Stimulated activated CD4-positive, alpha-beta T cell treated with anti-CD3 and anti-CD28 coated beads, TNF-alpha, amount 100 ng/mL, for 48 hours (primary cell): ENCODE measurements at places on chromosomes 5 and 9.

DNA sequence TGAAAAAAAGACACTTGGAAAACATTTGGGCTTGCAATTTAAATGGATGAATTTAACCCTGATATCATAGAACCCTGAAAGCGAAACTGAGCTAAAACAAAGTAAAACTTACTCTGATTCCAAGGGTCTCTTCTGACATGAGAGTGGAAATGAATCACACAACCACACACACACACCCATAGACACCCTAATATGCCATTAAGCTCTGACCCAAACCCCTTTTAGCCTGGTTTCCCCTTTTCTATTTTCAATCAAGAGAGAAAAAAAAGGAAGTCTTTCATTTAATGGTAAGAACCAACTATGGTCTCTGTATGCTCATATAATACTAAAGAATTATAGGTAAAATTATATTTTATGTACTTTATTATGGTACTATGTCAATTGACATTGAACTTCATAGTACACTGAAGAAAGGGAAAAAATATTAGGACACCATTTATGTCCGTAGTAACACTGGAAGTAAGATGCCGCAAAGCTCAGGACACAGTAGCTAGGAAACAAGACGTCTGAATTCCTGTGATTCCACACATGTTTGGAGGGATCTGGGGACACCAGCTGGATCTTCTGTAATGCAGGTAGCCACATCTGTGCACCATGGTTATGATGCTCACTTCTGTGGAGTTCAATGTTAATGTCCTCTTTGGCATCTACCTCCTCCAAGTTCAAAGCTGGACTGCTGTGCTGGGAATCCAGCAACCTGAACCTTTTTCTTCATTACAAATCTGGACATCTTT is 95.8 kb downstream of the PCSK1 start:
- DNase-seq = no peak

DNA sequence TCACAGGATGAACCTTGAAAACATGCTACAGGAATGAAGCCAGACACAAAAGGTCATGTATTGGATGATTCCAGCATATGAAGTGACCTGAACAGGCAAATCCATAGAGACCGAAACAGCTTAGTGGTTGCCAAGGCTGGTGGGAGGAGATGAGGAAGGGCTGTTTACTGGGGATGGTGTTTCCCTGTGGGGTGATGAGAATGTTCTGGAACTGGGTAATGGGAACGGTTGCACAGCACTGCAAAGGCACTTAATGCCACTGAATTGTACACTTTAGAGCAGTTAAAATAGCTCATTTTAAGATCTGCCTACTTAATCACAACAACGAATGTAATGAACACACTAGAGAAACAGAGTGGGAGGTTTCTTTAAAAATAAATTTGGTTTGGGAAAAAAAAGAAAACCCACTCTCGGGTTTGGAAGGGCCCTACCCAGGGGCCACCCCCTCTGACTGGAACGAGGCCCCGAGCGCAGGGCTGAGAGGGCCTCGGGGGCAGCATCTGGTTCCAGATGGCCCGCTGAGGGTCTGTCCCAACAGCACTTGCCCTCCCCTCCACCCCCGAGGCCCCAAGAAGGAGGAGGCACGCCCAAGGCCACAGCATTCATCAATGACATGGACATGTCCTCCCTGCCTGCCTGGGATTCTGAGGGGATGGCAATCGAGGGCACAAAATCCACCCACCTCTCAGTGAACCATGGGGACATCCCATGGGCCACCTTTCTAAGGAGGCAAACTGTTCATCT is 31.7 kb downstream of the SARDH start:
- DNase-seq = no peak

GRCh38 chr9:137893670-137894069 is 16.1 kb downstream of the CACNA1B start:
- DNase-seq = no peak

DNA sequence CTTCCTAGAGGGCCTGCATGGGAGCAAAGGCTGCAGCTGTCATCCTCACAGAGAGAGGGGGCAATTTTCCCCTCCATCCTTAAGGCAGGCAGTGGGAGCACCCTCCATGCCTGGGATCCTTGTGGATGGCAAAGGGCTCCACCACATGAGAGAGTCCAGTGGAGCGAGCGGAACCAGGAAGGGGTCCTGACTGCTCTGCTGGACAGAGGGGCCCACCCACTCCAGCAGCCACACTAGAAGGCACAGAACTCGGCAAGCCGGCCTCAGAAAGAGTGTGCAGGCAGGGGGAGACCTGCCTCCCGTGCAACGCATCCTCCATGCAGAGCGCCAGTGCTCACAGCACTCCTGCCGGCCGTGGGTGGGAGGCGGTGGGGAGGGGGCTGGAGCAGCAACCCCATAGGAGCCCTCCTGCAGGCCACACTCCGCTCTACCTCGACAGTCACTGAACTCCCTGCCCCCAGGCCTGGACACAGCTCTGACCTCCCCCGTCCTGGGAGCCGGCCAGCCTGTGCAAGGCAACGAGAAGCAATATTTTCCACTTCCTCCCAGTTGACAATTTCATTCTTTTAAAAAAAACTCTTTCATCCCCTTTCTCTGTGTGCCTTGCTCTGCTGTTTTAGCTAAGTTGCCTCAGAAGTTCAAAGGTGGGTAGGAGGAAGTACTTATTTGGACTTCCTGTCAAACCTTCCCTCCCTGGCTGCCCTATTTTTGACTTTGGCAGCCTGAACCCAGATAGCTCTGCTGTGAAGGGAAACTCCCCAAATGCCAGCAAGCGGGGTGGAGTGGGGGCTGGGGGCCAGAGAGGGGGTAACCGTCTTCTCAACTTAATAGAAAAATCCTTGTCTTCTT is 5.3 kb upstream of the LCP2 start:
- no peak for DNase-seq

GRCh38 chr5:1749346-1750124 is 50.1 kb downstream of the MRPL36 start:
- DNase-seq = no peak

DNA sequence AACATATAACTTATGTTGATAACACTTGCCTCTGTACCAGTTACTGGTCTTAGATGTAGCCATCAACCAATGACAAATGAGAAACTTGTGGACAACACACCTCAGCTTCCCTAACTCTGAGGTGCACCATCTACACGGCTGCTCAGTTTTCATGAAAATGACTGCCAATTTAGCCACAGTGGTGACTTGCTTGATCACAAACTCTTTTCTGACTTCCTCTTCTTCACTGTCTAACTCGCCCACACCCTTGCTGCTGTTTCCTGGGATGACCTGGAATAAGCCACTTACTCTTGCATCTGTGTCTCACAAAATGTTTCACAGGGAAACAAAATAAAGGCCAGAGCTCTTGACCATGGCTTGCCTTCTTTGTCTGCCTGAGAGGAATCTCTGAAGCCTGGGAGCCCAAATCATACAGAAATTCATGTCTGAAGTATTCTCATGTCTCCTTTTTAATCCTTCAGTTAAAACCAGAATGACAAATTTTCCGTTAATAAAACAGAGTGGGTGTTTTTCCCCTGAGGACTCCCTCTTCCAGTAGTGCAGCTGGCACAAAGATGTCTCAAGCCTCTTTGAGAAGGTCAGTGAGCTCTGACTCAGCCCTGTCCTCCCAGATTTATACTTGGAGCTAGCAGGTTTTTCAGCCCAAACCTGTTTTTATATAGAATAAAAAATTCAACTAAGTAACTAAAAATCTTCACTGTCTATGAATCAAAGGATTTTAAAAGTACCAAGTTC is 126.5 kb upstream of the PAM start:
- no peak for DNase-seq

DNA sequence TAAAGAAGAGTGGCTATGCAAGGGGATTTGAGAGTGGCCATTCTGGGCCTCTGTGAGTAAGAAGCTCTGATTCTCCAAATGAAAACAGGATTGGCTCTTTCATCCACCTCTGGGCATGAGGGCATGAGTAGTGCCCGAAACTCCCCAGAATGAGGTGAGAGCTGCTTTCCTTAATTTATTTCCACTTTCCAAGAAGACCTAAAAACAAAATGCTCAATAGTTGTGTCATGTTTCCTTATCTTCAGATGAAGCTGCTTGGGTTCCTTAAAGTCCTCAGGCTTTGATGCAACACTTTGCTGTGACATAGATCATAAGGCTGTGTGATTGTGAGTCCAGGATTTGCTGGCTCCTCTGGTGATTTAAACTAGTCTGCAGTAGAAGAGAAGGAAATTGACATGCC is 3.1 kb upstream of the ZCCHC10 start:
- DNase-seq = no peak

DNA sequence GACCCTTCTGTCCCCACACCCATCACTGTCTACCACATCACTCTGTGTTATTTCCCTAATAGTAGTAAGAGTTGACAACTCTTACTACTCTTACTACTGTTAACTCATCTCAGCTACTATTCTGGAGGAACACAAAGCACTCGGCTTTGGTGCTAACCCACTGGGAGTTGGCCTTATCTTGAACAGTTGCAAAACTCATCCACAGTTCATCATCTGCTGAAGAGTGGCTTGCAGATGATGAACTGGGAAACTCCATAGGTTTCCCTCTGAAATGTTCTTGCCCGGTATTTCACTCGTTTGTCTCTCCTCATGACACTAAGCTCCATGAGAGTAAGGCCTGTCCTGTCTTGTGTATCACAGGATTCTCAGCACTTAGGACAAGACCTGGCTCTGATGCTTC is 221.4 kb downstream of the NR3C1 start:
- no peak for DNase-seq

DNA sequence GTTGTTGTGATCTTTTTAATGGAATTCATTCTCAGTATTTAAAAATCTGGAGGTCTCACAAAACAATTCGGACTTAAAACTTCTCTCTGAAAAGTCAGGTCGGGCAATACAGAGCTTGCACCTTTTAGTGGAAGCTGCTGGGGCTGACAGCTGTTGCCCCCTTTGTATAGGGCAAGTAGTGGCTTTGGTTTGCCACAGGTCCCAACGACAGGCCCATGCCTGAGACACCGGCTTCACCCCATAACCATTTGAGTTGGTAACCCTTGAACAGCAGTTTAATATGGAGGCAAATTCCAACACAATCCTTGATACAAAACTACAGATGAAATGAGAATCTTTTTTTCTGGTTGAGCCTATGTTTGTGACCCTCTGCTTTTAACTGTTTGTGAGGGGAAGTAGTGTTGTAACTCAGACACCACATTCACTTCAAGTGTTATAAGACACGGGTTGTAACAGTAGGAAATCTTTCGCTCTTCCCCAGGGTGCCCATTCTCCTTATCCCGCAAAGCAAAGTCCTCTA is 752 bp upstream of the GLRX start:
- no peak for DNase-seq

GRCh38 chr5:6321078-6321477 is 57.3 kb downstream of the MED10 start:
- DNase-seq = no peak

- no peak for DNase-seq
Measured at GRCh38 chr5:106860398-106861044, 810.2 kb downstream of the EFNA5 start.

DNA sequence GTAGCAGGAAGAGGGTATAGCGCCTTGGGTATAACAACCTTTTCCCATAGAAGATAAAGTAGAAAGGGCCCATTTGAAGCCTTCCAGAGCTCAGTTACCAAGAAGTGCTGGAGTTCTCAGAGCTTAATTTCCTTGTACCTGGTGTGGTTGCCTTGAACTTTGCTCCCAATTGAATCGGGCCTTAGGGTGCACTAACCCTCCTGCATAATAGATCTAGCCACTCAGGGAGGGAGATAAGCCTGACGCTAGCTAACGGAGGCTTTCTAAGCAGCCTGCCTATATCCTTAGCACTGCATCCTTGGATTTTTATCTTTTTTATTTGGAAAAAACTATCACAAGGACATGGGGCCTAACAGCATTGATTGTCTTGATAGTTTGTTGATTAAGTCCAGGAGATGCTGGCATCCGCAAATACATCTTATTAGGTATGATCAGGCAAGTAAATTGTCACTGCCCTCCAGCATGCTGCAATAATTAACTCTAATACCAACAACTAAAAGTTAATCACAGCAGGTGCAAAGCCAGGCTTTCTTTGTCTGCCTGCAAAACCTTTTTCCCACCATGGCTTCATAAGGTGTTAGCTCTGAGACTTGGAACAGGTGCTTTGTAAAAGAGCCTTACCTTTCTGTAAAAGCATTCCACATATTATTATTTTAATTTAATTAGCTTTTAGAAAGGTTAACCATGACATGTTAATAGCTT is 199.4 kb downstream of the SREK1 start:
- no peak for DNase-seq

- DNase-seq = no peak
Measured at GRCh38 chr5:175195698-175196656, 248.0 kb downstream of the DRD1 start.

DNA sequence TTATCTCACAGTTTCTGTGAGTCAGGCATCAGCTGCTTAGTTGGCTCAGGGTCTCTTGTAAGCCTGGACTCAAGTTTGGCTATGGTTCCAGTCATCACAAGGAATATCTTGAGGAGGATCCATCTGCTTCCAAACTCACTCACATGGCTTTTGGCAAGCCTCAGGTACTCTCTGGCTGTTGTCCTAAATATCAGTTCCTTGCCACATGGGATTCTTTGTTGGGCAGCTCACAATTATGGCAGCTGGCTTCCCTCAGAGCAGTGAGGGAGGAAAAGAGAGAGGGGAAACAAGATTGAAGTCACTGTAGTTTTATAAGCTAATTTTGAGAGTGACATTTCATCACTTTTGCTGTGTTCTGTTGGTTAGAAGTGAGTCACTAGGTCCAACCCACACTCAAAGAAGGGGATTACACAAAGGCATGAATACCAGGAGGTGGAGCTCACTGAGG is 144.5 kb downstream of the GCNT1 start:
- no peak for DNase-seq

- DNase-seq = no peak
Measured at GRCh38 chr5:115892021-115892420, 50.3 kb downstream of the AP3S1 start.

DNA sequence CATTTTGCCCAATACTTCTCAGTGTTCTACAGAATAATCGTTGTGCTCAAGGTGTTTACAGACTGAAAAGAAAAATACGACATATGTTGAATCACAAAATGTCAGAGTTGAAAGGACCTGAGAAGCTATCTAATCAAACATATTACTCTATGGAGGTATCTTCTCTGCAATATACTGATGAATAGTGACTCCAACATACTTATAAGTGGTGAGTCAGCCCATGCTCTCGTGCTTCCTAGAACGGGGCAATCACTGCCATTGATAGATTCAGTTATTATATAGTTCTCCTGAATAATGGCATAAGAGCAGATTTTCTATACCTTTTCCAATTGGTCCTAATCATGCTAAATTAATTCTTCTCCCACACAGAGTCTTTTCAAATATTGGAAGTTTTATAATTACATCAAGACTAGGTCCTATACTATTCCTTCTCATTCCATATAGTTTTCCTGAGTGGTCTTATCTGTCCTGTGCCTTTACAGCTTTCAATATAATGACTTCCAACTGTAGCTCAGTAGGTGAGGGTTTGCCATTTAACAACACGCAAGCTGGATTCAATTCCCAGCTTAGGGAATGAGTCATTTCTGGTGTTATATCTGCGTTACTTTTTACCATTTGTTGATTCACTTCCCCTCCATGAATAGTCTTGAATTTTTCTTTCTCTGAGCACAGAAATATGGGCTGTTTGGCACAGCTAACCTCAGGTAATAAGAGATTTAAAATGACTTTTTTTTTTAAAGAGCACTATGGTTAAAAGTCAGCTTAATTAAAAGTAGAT is 81.1 kb downstream of the PLK2 start:
- no peak for DNase-seq

GRCh38 chr5:177475563-177476427 is 2.4 kb upstream of the DBN1 start:
- no peak for DNase-seq
